Left renal pelvis (tissue), 4 donors: ENCODE measurements at places on chromosomes 12 and 14.

GRCh38 chr14:26597071-26597588, 703 bp downstream of the NOVA1 start:
- peak; percentile 23 for DNase-seq

DNA sequence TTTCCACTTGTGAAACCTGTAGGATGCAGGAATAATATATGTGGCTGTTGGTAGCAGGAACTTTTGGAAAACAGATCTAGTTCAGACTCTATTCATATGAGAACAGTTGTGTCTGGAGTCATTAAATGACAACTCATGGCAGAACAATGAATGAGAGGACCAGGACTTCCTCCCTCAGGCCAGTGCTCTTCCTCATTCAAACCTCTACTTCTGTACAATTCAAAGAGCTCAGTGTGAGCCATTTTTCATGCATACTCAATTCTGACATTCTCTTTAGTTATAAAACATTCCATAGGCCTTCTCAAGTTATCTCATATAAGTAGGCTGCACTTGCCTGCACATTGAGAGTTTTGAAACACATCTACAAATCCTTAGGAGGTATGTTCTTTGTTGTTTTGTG, 1526.6 kb upstream of the FLRT2 start:
- no peak for DNase-seq

DNA sequence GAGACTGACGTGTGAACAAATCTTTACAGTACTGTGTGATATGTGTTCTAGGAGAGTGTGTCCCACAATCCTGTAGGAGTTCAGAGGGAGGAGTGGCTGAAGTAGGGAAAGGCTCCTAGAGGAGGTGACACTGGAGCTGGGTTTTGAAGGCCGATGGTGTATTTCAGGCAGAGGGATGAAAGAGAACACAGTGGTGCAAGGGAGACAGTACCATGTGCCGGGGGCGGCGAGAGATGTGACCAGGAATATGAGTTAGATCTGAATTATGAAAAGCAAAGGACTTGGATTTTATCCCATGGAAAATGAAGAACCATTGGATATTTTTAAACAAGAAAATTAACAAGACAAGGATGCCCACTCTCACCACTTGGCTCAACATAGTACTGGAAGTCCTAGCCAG, 77.0 kb upstream of the ESRRB start:
- no peak for DNase-seq

GRCh38 chr12:24608637-24609285, 340.1 kb downstream of the BCAT1 start:
- DNase-seq: no peak

DNA sequence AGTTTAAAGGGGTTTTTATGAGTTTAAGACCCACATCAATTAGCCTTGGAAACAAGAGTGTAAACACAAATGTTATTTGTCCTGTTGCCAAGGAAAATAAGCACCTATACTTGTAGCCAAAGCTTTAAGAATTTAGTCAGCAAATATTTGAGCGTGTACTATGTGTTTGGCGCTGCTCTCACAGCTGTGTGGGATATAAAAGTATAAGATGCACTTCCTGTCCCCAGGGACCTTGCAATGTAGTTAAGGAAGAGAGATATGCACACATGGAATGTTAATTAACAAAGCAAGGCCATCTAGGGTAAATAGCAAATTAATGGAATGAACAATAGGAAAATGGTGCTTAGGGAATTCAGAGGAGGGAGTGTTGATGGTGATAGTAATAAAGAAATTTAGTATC, 134.9 kb upstream of the SRRM4 start:
- DNase-seq: no peak

DNA sequence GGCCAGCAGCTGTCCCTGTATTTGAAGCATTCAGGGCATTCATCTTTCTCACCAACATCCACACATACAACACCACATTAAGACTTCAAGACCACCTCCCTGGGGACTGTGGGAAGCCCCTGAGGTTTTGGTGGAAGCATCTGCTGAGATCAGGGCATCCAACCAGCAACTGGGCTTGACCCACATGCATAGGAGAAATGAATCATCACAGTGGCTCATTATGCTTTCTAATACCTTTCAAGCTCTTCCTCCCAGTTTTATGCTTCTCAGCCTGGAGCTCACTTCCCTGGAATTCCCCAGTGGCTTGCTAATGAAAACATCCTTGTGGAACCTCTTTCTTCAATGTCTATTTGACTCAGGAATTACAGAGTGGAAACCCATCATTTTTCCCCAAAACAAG, 21.4 kb upstream of the CMKLR1 start:
- DNase-seq: no peak

- no peak for DNase-seq
Observed at GRCh38 chr14:40733206-40733605, 873.5 kb upstream of the LRFN5 start.
